Chondrocyte (in vitro differentiated cells): ENCODE measurements at places on chromosomes 11 and 22. TPM values are rescaled to one million over a fixed set of nuclear protein-coding genes. Genes with fewer than 3 reads are reported as not detected.

Gene APOL5
- total RNA-seq = not detected in 3 replicates

Gene DGCR6L
- total RNA-seq = 45.7 to 52.6 TPM (median 47.2 TPM) in 3 replicates

Gene RFPL3
- total RNA-seq = not detected in 3 replicates

Gene RIMBP3C
- 0.22 to 0.75 TPM (median 0.38 TPM) in 3 replicates for total RNA-seq

Gene OTOG
- 0.08 to 0.82 TPM in 2 of 3 replicates, not detected in the other for total RNA-seq

- DNase-seq = no peak
Observed at GRCh38 chr11:83766932-83767331, 480.8 kb upstream of the CCDC90B start.

DNA sequence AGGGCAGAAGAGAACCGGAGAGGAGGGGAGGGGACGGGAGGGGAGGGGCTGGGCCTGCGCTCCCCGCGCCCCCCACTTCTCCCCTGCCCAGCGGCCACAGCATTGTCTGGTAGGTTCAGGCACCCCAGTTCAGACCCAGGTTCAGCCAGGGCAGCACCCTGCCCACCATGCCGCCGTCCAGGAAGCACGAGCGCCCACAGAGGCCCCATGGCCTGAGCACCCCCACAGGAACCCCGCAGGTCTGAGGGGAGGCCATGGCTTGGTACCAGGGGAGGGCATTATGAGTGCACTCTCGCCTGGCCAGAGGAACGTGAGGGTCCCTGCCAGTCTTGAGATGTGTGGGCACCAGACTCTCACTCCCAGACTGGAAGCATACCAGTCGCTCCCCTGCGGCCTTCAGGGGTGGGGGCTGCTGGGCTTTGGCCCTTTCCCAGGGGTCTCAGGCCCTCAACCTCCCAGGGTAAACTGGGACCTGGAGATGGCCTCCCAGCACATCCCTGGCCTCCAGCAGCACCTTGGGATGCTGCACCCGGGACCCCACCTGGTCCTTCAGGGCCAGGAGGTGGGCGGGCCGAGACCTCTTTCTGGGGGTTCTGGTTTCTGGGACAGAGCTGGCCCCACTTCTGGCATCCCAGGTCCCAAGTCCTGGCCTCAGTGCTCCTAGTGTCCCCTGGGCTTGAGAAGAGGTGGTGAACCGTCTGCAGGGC, 597 bp upstream of the PLXNB2 start:
- DNase-seq = no peak

DNA sequence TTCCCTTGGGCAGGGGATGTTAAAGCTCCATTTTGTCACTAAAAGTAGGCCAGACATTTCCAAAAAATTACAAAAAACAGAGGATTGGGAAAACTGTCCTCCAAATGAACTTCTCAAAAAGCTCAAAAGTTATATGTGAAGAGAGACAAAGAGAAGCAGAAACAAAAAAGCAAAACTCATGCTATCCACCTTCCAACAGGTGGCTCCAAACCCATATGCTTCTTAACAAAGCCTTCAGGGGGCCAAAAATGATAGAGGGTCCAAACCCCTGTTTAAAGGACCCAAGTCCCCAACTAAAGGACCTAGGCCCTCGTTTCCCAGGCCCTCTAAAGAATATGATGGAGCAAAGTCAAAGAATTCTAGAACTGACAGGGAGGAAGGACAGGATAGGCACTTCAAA, 146.7 kb downstream of the AASDHPPT start:
- no peak for DNase-seq

- DNase-seq = no peak
Observed at GRCh38 chr11:80054582-80055165, 613.8 kb upstream of the TENM4 start.

GRCh38 chr22:29914165-29914564, 31.2 kb downstream of the MTMR3 start:
- no peak for DNase-seq

DNA sequence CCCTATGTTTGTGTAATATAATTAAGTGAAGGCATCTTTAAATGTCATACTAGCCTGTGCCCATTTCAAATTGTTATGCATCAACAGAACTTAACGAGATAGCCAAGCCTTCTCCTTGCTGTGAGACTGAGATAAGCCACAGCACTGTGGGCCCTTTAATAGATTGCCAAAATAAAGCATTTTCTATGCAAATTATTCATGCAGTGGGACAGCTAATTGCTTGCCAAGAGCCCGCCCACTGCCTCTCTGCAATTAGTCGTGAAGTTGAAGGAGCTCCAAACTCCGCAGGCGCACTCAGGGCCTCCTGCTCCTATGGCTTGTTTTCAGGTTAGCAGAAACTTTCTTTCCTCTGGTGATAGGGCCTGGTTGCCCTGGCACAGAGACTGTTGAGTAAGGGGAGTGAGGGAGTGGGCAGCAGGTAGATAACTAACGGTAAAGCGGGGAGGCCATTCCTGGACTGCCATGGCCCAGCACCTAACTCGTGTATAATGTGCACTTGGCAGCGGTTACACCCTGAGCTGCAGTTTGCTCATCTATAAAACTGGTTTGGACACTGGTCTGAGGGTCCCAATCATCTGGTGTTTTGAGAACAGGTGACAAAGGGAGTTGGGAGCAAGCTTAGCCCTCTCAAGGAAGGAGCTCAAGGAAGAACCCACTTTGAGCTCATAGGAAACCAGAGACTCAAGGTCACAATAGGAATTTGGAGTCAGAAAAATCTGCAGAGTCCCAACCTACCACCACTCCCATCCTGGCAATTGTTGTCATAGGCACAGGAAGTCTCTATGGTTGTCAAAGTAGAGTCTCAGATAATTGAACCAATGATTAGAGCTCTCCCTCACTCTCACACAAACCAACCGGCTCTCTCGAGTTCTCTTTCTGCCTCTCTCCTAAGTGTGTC, 33.9 kb upstream of the RIC3 start:
- DNase-seq = no peak

GRCh38 chr11:45501392-45502225, 163.8 kb downstream of the CHST1 start:
- no peak for DNase-seq

DNA sequence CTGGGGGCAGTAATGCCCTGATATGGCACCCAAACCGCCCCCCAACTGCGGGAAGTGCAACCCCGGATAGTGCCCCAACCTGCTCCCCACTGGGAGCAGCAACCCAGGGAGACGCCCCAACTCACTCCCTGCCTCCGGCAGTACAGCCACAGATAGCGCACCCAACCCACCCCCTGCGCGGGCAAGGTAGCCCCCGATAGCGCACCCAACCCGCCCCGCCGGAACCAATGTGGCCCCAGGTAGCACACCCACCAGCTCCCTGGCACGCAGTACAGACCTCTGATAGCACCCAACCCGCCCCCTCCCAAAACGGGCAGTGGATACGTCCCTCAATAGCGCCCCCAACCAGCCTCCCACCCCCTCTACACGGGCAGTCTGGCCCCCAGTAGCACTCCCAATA, 3.8 kb upstream of the RFPL3 start:
- DNase-seq = no peak

- DNase-seq = no peak
Observed at GRCh38 chr11:118212131-118212725, 12.6 kb downstream of the JAML start.

GRCh38 chr11:69157156-69157821, 1.6 kb downstream of the SMIM38 start:
- DNase-seq = no peak

DNA sequence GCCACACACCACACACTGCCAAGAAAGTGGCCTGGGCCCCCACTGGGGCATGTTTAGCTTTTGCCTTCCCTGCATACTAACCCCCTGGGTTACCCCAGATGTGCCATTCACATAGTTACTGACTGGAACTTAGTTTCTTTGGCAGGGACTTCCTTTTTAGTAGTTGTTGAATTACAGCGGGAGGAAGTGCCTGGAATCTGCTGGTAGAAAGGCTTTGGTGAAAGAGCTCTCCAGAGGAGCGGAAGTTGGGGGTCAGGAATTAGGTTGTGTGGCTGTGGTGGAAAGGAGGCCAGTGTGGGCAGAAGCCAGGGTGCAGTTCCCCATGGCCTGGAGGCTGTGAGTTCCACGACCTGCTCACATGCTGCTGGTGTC, 69.0 kb downstream of the MED15 start:
- no peak for DNase-seq

DNA sequence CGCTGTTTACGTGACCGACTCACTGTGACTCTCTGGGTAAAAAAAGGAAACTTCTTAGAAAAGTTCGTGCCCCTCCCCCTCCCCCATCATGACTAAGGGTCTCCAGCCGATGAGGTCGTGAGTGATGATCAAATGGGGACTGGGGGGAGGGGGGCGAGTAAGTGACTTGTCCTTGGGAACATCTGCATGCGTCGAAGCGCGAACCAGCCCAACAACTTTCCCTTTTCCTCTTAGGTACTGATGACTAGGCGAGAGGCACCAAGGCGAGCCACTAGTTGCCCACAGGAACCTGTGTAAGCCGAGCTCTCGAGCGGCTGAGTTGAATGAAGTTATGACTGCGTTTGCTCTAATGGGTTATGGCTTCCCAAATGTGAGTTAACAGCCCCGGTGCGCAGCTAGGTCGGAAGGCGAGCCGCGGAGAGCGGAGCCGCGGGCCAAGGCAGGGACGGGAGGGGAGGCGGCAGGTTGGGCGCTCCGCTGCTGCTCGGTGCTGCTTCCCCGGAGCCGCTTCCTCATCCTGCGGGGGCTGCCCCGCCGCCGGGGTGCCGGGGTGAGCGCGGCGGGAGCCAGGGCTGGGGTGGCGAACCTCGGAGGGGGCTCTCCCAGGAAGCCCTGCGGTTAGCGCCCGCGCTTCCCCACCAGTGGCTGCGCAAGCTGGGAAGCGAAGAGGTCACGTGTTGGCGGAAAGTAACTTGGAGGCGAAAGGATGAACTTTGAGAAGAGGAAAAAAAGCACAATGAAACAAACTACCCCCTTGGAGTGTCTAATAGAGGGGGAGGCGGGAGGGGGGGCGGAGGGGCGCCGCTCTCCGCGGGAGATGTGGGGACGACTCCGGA, 22.1 kb upstream of the BDNF start:
- no peak for DNase-seq

- no peak for DNase-seq
Observed at GRCh38 chr11:103434073-103434411, 324.8 kb downstream of the DYNC2H1 start.
